ENCODE measurements at places on chromosomes 1 and 21.

- no peak for DNase-seq
Measured at GRCh38 chr1:67618285-67619018, 66.5 kb upstream of the GADD45A start.

DNA sequence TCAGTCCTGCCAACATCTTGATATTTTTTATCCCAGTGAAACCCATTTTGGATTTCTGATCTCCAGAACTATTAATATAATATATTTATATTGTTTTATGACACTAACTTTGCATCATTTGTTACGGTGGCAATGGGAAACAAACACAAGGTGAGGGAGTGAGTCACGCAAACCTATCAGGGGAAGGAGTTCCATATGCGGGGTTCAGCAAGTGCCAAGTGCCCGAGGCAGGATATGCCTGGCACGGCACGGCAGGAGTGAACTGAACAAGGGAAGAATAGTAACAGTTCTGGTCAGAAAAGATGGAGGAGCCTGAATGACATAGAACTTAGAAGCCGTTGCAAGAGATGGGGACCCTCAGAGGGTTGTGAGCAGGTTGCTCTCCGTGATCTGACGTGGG is 7.7 kb upstream of the IL10RB start:
- no peak for DNase-seq

DNA sequence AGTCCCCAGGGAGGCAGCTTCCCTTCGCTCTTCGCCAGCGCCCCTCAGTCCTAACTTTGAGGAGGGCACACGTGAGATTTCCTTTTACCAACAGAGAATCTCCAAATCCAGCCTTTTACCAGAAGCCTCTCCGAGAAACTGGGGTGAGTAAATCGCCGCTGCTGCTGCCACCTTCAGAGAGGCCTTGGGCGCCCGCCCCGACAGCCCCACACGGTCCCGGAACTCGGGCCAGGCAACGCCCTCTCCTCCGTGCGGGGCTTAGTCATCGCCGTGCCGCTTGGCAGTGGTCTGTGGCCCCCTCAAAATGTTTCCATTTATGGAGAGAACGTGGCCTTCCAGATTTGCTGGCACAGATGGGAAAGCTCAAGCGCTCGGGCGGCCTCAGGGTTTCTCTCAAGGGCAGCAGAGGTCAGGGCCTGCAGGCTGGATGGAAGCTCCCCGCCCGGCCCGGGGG is 41.4 kb upstream of the COL6A2 start:
- no peak for DNase-seq

DNA sequence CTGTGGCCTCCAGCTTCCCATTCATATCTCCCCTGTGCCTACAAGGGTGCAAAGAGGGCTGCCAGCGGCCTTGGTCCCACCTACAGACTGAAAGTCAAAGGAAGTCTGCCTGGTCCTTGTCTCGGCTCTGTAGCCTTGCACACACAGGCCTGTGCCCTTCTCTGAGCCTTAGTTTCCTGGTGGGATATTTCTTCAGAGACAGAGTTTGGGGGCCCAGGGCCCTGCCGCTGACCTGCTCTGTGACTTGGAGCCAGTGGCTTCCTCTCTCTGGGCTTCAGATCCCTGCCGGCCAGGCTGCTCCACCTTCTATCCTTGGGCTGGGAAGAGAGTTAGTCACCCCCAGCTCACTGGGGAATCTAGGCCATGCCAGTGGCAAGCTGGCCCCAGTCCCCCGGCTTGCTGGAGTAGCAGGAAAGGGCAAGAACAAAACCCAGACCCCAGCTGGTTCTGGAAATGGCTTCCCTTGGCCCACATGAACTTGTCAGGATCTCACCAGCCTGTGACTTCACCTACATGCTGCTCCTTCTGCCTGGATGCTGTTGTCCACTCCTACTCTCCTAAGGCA is 1.0 kb upstream of the TMEM61 start:
- DNase-seq: no peak

DNA sequence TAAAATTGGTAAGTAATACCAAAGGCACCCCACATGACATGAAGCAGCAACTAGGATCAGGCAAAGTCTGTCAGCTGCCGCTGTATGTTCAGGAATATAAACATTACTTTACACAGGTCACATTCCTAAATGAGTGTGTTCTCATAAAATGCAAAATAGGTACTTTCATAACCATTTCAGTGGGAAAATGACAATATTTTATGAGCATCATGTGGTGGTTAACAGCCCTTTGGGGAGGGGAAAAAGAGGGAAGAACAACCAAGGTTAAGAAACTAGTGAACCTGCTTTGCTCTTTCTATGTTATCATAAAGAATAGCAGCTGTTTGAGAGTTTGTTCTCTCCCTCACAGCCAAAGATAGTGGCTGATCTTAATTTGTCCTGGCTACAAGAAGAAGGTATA is 105.4 kb upstream of the LBR start:
- no peak for DNase-seq

GRCh38 chr1:155051777-155052398 is 772 bp downstream of the ADAM15 start:
- peak; percentile 79 for DNase-seq

DNA sequence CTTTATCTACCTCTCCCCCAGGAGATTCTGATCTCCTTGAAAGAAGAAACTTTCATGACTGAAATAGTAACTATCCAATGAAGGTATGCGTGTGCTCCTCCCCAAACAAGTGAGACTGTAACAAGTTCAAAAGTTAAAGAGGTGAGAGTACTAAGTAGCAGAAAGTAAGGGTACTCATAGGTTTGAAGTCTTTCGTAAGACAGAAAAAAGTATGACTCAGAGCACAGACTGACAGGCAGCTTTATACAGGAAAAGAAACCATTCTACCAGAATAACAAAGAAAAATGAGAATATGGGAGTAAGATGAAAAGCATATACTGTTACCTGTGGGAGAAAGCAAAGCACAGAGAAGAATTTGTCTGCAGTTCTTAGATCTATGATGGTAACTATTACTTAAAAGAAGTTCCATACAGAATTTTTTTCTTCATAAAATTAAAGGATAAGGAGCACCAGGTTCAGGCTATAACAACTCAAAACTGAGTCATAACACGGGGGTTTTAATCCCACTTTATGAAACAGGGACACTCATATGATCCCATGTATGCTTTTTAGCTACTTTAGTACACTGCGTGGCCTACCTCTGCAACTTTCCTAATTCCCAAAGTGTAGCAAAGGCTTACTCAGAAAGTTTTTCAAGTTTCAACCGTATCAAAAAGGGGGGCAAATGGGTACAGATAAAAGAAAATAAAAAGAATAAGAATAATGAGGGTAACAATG is 52.0 kb downstream of the FOXJ3 start:
- no peak for DNase-seq

DNA sequence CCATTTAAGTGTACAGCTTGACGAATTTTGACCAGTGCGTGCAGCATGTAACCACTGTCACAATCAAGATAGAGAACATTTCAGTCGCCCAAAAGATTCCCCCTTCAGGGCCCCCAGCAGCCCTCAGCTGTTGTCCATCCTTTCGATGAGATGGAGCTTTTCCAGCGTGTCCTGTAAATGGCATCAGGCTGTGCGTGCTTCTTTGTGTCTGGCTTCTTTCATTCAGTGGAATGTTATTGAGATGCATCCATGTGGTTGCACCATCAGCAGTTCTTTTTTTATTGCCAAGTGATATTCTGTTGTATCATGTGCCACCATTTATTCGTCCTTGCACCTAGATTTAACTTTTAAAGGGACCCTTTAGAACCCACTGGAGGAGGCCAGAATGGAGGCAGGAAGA is 21.9 kb downstream of the UBE2Q1 start:
- no peak for DNase-seq

GRCh38 chr1:212214325-212214724 is 70.9 kb upstream of the PPP2R5A start:
- peak; percentile 11 for DNase-seq

GRCh38 chr1:157992833-157993146 is 655 bp upstream of the KIRREL1 start:
- peak; percentile 35 for DNase-seq

DNA sequence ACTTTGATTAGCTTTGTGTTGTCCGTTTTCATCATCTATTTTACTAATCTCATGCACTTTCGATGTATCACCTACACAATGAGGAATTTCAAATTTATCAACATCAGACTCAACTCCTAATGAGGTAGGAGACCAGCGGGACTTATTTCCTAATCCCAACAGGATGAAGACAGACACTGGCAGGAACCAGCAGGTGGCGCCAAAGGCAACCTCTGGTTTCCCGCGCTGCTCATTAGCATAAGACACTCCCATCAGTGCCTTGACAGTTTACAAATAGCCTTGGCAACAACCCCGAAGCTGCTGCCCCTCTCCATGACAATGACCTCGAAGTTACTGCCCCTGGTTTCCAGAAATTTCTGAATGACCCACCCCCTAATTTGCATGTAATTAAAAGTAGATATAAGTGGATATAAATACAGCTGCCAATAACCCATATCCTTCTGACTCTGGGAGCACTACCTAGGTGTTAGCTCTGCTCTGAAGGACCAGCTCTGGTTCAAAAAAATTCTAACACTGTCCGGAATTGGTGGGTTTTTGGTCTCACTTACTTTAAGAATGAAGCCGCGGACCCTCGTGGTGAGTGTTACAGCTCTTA is 974.8 kb downstream of the ADGRL2 start:
- peak; percentile 40 for DNase-seq

- no peak for DNase-seq
Measured at GRCh38 chr1:72202761-72203160, 79.6 kb downstream of the NEGR1 start.

GRCh38 chr1:43241413-43241836 is 28.4 kb upstream of the TMEM125 start:
- DNase-seq: no peak

DNA sequence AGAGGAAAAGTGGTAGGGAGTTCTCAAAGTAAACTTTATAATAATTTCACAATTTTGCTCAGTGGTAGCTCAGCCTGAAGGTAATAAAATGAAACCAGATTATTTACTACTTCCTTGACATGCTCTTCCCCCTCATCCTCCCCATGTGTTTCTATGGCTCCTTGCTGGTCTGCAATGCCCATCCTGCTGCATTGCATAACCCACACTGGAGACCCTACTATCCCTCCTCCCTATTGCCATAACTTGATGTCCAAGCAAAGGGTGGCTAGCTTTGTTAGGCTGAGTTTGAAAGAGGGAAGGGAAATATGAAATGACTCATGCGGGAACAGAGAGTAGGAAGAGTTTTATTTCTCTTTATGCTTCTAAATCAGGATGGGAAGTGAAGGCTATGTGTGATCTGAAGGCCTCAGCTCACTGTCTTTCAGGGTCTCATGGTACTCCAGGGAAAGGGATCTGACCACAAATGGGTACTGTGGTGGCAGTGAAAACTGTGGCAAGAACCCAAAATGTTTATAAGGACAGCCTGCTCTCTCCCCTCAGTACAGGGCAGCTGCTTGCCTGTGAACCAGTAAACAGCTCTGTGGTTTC is 36.4 kb upstream of the HSD17B7 start:
- DNase-seq: no peak

DNA sequence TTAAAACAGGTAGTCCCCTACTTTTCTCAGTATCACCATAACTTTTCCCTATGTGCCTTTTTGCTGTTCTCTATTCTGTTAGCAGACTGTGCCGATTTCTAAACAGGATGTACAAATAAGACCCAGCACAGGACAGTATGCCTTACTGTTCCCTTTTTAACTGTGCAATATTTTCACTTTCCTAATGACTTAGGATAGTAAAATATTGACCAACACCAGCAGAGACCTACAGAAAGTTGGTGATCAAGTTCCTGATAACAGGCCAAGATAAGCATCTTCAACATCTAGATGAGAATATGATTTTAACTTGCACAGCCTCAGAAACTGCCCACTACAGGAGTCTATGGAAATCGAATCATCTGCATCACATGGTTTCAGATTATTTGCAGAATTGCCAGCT is 42.0 kb downstream of the ADSS2 start:
- peak; percentile 20 for DNase-seq

DNA sequence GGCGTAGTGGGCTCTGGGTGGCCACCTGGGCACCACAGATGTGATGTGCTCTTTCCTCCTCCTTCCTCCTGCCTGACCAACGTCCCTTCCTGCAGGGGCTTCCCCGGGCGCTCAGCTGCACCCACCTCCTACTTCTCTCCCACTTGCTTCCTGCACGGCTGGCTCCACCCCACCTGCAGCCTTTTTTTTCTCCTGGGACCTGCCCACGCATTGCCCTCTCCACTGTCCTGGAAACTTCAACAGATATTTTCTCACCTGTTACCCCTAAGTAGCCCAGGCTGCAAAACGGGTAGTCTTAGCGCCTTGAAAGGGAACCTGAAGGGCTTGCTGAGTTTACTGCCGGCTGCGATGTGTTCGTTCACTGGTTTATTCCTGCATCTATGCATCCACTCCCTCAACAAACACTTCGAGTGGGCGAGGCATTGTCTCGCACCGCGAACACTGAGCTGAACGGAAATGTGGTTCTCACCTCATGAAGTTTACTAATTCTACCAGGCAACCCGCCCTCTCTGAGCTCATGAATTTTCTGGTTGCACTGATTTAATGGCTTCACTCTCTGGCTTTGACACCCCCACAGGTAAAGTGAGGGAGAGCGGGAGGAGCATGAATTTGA is 23.6 kb downstream of the ZBTB18 start:
- DNase-seq: no peak

GRCh38 chr1:37922767-37923550 is 23.9 kb downstream of the INPP5B start:
- peak; percentile 99 for DNase-seq

GRCh38 chr1:231550448-231550781 is 21.9 kb downstream of the TSNAX start:
- DNase-seq: peak; percentile 64

- DNase-seq: no peak
Measured at GRCh38 chr1:212678456-212679410, 20.9 kb downstream of the BATF3 start.

DNA sequence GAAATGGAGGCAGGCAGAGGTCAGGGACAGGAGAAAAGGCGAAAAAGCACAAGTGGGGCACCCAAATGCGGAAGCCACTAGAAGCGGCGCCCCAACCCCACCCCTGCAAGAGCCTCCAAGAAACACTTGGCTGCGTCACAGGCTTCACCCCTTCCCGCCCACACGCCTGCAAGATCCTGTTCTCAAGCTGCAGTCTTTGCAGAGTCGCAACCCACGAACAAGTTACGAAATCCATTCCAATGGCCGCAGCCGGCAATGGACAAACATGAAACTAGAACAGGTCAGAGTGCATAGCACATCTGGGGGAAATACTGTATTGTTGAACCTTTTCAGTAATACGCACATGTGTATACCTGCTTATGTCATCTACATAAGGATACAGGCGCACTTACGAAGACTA is 103.6 kb downstream of the PSMG1 start:
- DNase-seq: peak; percentile 79

- DNase-seq: no peak
Measured at GRCh38 chr1:108551137-108551862, 8.6 kb upstream of the EEIG2 start.

GRCh38 chr1:100941098-100941527 is 45.2 kb downstream of the SLC30A7 start:
- DNase-seq: no peak

DNA sequence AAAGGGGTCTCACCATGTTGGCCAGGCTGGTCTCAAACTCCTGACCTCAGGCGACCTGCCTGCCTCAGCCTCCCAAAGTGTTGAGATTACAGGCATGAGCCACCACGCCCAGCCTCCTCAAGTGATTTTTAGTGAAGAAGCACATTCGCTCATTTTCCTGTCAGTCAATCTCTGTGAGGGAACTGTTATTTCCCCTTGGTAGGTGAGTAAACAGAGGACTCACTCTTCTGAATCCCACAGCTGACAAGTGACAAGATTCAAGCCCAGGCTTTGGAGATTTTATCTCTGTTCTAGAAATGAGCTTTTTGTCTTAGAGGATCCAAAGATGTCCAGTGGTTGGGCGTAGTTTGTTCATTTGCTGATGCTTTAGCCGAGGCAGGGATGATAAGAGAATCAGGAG is 43.9 kb upstream of the TACSTD2 start:
- peak; percentile 19 for DNase-seq

- DNase-seq: no peak
Measured at GRCh38 chr1:3518256-3518655, 63.8 kb downstream of the ARHGEF16 start.

- DNase-seq: peak; percentile 60
Measured at GRCh38 chr1:92961896-92962752, 862 bp upstream of the DIPK1A start.

Measured in hematopoietic multipotent progenitor cell treated with erythropoietin and hydrocortisone succinate and interleukin-3 and kit ligand, for 4 days (in vitro differentiated cells).